ENCODE measurements at places on chromosomes 2 and 18.

DNA sequence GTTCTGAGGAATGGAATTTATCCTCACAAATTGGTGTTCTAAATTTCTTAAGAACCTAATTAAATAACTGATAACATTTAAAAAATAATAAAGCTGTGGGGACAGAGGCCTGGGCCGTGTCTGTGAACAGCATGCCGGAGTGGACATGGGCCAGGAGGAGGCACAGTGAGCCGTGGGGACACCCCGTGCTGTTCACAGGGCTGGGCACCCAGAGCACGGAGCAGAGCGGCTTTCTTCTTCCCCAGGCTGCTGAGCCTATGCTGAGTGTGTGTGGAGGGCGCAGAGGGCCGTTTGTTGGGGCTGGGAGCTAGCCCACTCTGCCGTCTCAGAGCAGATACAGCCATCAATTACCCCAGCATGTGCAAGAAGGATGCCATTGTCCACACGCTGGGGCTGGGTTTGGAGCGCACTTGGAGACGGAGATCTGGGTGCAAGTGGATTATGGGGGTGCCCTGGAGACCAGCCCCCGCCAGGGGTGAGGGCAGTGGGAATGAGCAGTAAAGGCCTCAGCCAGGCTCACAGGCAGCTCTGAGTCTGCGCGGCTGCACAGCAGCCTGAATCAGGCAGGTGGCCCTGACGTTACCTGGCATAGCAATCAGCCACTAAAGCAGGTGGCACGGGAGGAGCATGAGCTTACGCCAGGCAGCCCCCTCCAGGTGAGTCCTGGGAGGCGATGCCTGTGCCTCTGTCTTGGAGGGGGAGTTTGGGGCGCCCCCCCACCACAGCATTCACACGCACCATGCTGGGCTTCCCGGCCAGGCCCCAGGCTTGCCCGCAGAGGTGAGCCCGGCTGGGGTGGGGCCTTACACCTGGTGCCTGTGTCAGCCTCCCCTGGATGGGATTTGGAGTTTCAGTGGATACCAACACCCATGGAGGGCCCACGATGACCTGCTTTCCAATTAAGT lies 52.1 kb upstream of the SLC66A3 start:
- no peak for DNase-seq

DNA sequence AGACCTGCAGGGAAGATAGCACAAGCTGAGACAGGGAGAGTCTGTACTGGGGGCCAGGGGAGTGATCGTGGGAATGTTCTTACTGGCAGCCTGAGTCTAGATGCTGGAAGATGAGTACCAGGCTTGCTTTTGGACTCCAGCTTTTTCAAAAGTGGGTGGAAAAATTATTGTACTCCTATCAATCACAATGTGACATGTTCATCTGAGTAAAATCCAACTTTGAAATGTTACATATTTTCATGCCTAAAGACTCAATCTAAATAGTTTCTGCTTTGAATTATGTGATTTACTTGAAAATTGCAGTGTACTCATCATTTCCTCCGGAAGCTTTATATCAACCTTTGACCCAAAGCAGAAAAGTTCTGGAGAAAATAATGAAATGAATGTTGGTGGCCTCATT lies 49.7 kb upstream of the ST3GAL5 start:
- no peak for DNase-seq

DNA sequence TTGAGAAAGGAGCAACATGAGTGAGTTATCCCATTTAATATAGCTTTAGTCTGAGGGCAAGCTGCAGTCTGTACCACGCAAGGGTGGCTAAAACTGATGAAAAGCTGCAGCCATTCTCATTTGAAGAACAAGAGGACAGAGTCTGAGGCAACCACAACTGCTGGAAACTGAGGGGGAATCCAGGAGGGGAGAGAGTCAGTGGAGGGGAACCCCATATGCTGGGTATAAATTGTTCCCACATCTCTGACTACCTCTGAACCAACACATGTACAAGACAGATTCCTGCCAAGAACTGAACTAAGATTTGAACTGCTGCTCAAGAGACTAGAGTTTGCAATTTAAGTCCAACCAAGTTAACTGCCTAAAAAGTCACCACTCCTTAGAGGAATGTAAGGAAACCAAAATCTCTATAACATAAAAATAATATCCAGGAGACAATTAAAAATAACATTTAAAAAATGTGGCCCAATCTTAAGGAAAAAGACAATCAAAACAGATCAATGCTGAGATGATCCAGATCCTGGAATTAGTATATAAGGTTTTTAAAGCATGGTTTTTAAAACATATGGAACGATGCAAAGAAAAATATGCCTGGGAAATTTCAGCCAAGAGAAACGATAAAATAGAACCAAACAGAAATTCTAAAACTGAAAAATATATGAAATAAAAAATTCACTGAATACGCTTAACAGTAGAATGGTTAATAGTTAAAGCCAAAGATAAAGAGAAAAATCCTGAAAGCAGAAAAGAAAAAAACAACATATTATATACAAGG lies 11.2 kb downstream of the CWC22 start:
- DNase-seq = no peak

DNA sequence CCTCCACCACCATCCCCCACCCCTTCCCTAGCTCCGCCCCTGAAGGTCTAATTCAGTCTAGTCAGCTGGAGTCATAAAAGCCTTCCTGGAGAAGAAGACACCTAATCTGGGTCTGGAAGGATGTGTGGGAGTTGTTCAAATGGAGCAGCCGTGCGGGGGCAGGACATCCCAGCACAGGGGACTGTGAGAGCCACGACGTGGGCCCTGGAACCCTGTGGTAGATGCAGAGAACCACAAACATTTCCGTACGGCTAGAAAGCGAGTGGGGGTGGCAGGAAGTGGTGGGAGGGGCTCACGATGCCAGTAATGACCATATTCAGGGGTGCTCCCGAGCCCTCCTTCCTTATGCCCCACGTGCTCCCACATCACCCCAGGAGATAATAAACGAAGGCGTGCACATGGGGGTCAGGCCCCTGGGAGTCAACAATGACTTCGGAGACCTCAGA lies 20.9 kb upstream of the COL6A3 start:
- DNase-seq = peak; percentile 68

- no peak for DNase-seq
These were observed 3.5 kb upstream of the LANCL1 start for GRCh38 chr2:210480079-210480478.

DNA sequence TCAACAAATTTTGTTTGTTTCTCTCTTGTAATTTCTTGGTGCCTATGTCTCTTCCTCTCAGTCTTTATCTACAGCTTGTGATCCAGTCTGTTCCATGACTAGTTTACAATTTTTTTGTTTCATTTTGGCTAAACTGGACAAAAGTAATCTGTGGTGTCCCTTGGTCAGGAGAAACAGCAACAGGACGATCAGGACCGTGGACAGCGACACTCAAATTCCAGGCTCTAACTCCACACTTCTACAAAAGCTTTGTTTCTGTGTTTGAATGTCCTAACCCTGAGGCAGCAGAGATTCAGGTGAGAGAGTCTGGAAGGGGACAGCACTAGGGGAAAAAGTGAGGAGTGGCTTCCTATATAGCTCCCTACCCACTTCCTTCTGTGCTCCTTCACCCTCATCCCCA lies 593.3 kb upstream of the FANCL start:
- DNase-seq = no peak

- DNase-seq = no peak
These were observed 3.3 kb upstream of the ZBTB7C start for GRCh38 chr18:48412339-48412929.

DNA sequence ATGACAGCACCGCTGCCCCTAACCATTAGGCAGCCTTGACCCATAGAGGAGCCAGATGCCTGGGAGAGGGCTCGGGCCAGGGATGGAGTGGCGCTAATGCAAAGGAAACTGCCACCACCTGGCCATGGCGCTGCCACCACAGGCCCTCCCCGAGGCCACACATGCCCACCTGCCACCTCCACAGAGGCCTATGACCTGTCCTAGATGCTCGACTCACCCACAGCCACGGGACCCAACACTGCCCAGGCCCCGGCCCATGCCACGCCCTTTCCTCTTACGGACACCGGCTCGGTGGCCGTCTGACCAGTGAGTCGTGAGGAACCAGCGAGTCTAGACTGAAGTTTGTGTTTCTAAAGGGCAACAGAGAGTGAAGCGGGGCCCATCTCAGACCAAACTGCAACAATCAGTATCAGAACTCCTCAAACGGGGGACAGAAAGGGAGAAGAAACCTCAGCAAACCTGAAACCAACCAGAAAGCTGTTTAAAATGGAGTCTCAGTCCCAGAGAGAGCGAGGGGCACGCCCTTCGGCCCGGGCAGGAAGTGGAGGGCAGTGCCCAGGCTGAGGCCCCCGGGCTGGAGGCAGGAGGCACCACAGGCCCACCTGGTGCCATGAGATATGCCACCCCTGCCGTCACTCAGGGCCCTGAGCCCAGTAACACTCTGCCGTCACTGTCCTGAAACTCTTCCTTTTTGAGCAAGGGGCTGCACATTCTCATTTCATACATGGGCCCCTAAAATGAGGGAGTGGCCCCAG lies 711 bp downstream of the GPR17 start:
- no peak for DNase-seq

- DNase-seq = no peak
These were observed 606 bp downstream of the AGBL5 start for GRCh38 chr2:27051902-27052645.

GRCh38 chr18:67117804-67118203 lies 398.7 kb downstream of the DSEL start:
- no peak for DNase-seq

DNA sequence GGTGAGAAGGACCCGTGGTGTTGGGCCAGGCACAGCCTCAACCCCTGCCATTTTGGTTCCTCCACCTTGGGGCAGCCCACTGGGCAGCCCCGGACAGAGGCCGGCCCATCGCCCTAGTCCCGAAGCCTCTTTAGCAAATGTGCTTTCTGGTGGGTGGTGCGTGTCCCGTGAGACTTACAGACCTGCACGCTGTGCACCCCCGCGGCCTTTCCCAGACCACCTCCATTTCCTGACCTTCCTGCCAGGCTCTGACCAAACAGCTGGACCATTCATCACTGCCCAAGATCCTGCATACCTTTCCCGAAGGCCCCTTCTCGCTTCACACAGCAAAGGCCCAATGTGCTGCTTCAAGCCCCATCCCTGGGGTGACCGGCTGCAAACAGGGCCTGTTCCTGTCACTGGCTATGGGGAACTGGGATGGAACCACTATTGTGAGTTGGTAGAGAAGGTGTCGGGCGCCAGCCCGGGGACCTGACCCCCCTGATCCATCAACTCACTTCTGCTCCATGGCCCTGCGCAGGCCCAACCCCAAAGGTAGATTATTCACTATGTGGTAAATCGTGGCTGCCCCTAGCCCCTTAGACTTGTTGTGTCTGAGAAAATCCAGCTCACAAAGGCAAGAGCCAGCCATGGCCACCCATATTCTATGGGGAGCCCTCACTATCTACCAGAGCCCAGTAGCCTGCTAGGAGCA lies 341.0 kb downstream of the EIPR1 start:
- no peak for DNase-seq

DNA sequence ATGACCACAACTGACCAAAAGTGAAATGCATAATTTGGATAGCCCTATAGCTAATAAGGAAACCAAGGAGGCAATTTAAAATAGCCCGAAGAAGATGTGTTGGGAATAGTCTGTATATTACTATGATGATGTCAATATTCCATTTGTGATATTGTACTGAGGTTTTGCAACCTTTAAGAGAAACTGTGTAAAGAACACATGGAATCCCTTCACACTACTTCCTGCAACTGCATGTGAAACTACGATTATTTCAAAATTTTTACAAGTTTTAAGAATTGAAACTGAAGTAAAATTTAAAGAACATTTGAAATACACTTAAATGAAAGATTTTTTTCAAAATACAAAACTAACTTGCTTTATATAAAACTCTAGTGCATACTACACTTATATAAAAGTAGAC lies 504.3 kb upstream of the ID2 start:
- DNase-seq = no peak

DNA sequence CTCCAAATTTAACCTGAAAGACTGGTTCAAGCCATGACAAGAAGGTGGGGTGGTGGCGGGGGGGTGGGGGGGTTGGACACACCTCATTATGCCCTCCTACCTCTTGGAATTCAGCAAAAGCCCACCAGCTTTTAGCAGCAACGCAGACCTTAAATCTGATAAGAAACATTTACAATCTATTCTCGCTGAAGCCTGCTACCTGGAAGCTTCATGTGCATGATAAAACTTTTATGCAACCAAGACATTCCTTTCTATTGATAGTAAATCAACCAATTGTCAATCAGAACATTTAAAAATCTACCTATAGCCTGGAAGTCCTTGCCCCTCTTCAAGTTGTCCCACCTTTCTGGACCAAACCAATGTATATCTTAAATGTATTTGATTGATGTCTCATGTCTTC lies 113.6 kb upstream of the FAM98A start:
- DNase-seq = no peak

DNA sequence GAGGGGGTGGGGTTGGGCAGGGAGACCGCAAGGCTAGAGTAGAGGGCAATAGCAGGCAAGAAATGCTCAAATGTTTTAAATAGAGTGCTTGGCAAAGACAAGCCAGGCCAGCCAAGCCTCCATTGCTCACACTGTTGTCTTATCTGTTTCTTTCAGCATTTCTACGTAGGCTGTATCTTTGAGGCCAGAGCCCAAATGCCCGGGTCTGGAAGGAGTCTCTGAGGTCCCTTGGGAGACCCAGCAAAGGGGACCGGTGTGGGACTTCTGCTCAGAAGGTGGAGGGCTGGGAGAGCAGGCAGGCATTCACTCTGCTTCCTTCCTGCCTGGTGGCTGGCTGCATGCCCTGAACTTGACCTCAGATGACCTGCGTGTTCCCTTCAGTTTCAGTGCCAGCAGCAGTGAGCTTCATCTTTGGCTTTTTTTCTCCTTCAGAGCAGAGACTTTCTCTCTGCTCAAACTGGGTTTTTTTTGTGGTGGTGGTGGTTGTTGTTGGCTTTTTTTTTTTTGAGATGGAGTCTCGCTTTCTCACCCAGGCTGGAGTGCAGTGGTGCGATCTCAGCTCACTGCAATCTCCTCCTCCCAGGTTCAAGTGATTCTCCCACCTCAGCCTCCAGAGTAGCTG lies 13.7 kb upstream of the TET3 start:
- DNase-seq = peak; percentile 6

- DNase-seq = no peak
These were observed 33.9 kb downstream of the SOWAHC start for GRCh38 chr2:109648041-109648527.

Data from activated T-helper 9 cell treated with anti-CD3 and anti-CD28 coated beads, Interleukin-2, amount 50 U/mL, for 16 hours (primary cell).